ENCODE measurements at places on chromosomes 1 and 21.

- no peak for DNase-seq
Observed at GRCh38 chr21:25859235-25859929, 124.6 kb downstream of the GABPA start.

- DNase-seq: no peak
Observed at GRCh38 chr1:31782421-31783410, 18.6 kb upstream of the ADGRB2 start.

DNA sequence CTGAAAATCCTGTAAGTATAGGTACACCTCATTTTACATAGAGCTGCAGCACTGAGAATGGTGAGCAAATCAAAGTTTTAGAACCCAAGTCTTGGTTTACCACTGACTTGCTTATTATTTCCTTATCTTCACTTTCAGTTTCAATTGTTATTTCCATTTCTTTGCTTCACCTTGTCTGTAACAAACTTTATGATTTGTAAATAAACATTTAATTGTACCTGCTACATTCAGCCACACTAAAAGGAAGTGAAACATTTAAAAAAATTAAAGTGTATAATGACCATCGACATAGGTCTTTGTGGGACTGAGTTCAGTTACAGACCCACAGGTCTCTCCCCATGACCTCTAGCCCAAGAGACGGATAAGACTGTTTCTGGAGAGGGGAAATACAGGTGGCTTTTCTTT lies 34.4 kb downstream of the LGR6 start:
- no peak for DNase-seq

DNA sequence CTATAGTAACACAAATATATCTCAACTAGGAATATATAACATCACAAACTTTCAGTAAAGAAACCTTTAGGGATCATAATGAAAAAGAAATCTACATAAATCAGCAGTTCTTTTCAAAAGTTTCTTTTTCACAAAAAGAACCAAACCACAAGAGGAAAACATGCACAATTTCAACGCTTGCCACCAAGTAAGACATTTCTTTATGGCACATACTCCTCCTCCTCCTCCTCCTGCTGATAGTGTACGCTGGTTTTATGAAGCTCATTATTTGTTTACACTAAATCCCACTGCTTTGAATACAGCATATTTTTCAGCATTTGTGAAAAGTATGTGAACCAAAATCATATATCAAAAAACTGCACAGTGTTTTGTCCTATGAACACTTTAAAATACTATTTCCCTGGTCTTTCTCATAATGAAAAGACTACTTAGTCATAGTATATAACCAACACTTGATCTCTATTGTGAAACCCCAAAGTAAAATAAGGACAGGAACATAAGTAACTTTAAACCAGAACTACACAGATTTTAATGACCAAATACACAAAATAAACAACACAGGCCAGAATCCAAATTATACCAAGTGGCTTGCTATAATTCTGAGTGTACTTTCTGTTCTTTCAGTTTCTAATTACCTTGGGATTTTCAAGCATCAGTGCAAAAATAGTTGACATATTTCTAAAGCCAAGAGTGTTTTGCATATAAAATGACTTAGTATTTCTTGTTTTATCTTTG lies 184.2 kb downstream of the EIF4G3 start:
- DNase-seq: no peak

GRCh38 chr21:45155910-45156309 lies 81.5 kb downstream of the ADARB1 start:
- no peak for DNase-seq

GRCh38 chr1:243580072-243580471 lies 270.0 kb downstream of the AKT3 start:
- DNase-seq: no peak

- no peak for DNase-seq
Observed at GRCh38 chr21:42411197-42411869, 7.6 kb downstream of the UBASH3A start.

- no peak for DNase-seq
Observed at GRCh38 chr1:48187969-48188563, 34.5 kb upstream of the SLC5A9 start.

- DNase-seq: no peak
Observed at GRCh38 chr21:39014747-39015146, 168.5 kb downstream of the PSMG1 start.

- DNase-seq: no peak
Observed at GRCh38 chr1:245248231-245248731, 93.5 kb downstream of the KIF26B start.
